ENCODE measurements at places on chromosomes 11 and 22.

GRCh38 chr22:47783433-47784366, 1021.2 kb downstream of the TBC1D22A start:
- no peak for DNase-seq

DNA sequence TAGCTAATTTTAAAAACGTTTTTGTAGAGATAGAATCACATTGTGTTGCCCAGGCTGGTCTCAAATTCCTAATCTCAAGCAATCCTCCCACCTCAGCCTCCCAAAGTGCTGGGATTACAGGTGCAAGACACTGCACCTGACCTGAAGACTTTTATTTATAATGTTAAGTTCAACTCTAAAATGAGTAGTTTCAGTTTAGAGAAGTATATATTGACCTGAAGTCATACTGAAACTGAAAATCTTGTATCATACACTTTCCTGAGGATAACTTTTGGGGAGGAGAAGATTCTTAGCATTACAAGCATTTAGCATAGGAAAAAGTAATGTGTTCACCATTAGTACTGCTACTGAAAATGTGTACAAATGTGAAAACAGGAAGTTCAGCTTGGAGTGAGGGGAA, 249.3 kb downstream of the CASP12 start:
- no peak for DNase-seq

DNA sequence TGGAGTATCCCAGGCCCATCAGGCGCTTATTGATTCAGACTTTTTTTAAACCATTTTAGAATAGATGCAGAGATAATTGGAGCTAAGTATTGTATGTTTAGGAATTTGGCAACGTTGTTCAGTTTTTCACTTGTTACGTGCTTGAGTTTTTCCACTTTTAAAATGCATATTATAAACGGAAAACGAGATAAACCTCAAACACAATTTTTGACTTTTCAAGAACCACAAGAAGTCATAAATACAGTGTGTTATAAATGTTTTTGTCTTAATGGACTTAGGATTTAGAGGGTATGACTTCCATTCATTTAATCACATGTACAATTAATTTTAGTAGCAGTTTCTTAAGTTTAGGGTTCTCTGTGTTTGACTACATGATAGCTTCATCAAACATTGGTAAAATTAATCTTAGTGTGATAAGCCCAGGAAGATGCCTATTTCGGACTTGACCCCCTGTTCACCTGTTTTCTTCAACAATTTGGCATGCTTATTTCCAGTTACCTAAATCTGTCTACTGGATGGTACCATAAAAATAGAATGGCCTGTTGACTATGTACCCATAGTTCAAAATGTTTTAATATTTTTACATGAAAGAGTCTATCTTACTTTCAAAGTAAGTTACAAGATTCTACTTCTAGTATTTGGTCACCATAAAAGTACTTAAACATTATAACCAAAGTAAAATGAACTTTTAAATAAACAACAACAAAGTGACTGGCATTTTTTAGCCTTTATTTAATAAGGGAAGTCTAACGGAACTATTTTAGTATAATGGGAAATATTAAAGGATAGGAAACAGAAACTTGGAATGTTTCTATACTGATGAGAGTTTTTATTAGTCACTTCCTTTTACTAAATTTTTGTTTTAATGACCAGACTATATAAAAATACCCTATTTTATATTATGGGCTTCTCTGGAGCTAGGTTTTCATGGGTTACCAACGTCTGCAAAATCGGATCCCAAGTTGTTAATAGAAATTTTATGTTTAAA, 1.4 kb downstream of the ZC3H12C start:
- DNase-seq = no peak

- no peak for DNase-seq
Measured at GRCh38 chr11:120649316-120649715, 137.8 kb downstream of the GRIK4 start.

GRCh38 chr11:34205326-34206035, 100.1 kb downstream of the NAT10 start:
- DNase-seq = no peak

GRCh38 chr11:129950101-129951091, 52.2 kb downstream of the PRDM10 start:
- peak; percentile 17 for DNase-seq

- DNase-seq = no peak
Measured at GRCh38 chr22:35478633-35479107, 62.0 kb upstream of the RASD2 start.

DNA sequence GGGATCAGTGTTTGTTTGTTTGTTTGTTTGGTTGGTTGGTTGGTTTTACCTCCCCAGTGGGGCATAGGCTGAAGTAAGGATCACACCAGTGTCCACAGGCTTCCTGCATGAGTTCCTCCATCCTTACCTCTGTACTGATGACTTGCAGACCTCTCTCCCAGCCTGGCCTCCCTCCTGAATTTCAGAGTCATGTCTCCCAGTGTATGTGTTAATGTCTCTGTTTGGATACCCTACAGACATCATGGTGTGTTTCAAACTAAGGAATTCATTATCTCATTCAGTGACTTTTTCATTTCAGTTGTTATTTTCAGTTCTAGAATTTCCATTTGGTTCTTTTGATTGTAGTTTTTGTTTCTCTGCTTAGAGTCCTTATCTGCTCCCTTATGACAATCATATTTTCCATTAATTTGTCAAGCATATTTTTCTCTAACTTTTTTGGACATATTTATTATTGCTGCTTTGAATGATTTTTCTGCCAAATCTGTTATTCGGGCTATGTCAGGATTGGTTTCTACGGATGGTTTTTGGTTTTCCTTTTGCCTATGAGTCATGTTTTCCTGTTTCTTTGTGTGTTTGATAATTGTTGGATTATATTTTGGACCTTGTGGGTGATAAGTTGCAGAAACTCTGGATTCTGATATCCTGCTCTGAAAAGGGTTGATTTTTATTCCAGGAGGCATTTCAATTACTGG, 23.6 kb downstream of the MYEOV start:
- DNase-seq = no peak

- DNase-seq = no peak
Measured at GRCh38 chr11:34915136-34916014, 804 bp downstream of the APIP start.

- DNase-seq = no peak
Measured at GRCh38 chr11:17473071-17473744, 3.4 kb downstream of the ABCC8 start.

DNA sequence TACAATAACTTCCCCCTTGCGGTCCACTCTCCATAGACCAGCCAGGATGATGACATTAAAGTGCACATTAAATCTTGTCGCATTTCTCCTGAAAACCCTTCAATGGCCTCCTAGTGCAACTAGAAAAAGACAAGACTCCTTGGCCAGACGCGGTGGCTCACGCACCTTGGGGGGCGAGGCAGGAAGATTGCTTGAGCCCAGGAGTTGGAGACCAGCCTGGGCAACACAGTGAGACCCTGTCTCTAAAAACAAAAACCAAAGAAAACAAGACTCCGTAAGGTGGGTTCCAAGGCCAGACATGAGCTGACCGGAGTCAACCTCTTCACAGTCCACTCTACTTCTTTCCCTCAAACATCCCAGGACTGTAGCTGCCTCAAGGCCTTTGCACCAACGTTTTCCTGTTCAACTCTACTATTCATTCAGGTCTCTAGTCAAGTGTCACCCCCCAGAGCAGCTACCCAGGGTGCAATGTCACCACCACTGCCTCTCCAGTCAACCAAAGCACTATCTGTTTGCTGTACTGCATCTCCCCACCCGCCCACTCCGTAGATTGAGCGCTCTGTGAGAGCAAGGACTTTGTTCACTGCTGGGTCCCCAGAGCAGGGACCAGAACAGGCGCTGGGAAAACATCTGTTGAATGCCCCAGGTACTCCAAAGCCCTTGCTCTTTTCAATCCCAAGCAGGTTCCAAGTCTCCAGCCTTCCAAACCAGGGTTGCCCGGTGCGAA, 739 bp downstream of the ZMAT5 start:
- DNase-seq = no peak

DNA sequence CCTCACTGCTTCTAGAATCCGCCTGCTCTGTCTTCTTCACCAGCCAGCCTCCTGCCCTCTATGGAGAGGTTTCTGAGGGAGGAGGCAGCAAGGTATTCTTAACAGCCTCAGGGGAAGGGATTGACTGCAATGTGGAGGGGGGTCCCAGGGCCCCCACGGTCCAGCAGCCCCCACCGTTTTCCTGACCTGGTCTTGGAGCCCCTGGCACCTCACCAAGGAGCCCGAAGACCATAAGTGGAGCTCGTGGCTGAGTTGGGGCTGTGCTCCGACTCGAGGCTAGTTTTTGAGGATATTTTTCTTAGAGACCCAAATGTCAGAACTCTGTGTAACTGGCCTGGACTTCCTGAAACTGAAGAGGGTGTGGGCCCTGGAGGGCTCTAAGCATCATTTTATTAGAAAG, 590.0 kb downstream of the BRD1 start:
- no peak for DNase-seq

DNA sequence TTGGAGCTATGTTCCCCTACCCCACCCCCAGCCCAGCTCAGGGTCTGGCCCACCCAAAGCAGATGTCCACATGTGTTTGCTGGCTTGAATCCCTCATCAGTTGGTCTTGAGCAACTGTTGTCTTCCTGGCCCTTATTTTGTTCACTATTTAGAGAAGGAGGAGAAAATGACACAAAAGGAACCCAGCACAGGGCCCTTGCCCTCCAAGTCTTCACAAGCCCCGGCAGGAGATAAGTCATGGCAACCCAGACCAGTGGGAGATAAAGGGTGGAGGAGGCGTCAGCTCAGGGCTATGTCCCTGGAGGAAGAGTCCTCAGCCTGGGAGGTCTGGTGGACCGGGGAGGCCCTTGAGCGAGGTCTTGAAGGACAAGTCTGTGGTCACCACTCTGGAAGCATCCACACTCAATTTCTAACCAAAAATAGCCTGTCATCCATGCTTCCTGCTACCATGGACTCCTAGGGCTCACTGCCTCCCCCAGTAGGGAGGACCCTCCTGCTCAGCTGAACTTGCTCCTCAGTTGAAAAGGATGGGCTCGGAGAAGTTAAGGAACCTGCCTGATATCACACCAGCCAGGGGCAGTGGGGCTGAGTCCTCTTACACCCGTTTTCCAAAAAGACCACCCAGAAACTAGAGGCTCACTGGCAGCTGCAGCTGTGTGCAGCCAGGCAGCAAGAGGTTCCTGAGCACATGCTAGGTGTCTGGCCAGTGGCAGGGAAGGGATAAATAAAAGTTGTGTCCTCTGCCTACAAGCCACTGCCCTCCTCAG, 1.8 kb upstream of the RAB3IL1 start:
- DNase-seq = no peak

DNA sequence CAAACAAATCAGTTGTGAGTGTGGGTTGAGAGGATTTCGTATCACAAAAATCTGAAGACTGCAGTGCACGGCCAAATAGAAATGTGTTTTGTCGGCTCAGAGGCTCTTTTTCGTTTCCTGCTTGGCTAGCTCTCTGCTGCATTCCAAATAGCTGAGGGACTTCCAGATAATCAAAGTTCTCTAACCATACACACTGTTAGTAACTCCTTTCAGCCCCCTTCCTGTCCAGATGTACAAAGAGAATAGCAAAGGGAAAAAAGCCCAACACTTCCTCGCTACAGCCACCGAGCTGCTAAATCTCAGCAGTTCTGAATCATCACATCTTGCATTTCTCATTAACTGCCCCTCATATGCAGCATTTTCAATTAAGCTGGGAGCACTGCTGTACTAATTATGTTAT, 203.1 kb downstream of the TENM4 start:
- no peak for DNase-seq

- peak; percentile 100 for DNase-seq
Measured at GRCh38 chr11:94838027-94838731, 70.0 kb downstream of the AMOTL1 start.

DNA sequence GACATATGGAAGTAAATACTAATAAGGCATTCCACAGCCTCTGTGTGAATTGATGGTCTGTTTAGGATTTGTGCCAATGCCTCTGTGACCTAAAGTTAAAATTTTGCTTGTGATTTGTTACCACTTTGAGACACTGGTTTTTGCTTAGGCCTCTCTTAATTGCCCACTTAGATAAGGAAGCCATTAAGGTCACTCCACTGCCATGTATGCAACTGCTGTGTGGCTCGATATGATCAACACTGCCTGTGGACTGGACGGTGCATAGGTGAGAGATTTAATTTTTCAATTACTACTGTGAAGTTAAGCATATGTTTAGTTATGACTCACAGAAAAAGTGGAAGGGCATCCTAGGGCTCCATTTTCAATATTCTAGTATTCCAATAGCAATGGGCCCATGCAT, 36.9 kb downstream of the CSRP3 start:
- DNase-seq = no peak

- DNase-seq = peak; percentile 62
Measured at GRCh38 chr11:47415949-47416472, 7.6 kb downstream of the SLC39A13 start.

GRCh38 chr11:95229993-95230809, 801 bp downstream of the SESN3 start:
- no peak for DNase-seq

DNA sequence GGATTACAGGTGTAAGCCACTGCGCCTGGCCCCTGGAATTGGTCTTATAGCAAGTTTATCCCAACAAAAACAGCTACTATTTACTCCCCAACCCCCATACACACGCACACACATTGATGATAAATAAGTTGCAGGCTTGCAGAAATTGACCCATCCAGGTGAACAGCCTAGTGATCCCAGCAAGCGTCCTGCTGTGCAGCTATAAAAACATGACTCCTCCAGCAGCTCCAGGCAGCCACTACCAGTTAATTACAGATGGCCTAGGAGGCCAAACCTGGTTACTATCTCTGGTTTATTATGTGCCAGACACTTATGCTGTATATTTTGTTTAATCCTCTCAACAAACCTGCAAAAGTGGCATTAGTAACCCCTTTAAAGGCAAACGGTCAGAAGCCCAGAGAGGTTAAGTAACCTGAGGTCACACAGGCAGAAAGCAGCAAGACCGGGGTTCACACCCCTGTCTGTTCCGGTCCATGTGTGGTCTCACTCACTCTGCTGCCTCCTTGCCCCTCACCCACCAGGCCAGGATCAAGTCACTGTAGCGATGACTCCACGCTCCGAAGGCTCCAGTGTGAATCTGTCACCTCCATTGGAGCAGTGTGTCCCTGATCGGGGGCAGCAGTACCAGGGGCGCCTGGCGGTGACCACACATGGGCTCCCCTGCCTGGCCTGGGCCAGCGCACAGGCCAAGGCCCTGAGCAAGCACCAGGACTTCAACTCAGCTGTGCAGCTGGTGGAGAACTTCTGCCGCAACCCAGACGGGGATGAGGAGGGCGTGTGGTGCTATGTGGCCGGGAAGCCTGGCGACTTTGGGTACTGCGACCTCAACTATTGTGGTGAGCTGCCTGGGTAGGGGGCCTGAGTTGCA, 6.6 kb downstream of the F2 start:
- DNase-seq = no peak

- DNase-seq = no peak
Measured at GRCh38 chr11:121376130-121376529, 76.0 kb upstream of the SORL1 start.

GRCh38 chr11:115618428-115618827, 114.2 kb upstream of the CADM1 start:
- DNase-seq = no peak

DNA sequence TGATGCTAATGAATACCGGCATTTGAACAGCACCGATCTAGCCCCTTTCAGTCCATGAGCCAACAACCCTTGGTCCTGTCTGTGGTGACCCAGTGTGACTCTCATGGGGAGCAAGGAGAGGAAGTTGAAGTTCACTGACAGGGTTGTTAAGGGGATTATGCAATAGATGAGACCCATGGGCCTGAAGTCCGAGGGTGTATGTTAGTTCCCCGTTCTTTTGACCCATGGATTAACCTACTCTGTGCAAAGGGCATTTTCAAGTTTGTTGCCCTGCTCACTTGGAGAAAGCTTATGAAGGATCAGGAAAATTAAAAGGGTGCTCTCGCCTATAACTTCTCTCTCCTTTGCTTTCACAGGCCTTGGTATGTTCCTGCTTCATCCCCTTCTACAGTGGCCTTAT, 4.9 kb downstream of the PNPLA3 start:
- no peak for DNase-seq
